ENCODE measurements at places on chromosomes 4 and X.

- no peak for DNase-seq
These were observed 31.6 kb downstream of the KANTR start for GRCh38 chrX:53125506-53125905.

DNA sequence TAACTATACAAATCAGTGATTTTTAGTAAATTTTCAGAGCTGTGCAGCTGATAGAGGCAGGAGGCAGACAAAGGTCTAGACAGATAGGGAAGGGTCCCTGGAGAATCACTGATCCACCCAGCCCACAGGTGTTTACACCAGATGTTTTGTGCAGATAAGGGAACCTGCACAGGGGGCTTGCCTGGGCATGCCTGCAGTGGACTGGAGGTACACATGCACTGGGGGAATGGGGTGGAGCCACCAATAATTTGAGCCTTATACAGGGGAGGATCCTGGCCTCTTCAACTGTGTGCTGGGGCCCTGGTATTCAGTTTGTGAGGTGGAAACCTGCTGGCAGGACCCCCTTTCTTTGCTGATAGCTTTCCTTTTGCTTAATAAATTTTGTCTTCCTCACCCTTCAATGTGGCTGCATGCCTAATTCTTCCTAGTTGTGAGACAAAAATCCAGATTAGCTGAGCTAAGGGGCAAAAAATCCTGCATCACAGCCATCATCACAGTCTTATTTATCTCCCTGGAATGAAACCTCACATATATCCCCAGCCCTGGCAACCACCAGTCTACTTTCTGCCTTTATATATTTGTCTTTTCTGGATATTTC lies 102.8 kb downstream of the KDM6A start:
- DNase-seq, result no peak

DNA sequence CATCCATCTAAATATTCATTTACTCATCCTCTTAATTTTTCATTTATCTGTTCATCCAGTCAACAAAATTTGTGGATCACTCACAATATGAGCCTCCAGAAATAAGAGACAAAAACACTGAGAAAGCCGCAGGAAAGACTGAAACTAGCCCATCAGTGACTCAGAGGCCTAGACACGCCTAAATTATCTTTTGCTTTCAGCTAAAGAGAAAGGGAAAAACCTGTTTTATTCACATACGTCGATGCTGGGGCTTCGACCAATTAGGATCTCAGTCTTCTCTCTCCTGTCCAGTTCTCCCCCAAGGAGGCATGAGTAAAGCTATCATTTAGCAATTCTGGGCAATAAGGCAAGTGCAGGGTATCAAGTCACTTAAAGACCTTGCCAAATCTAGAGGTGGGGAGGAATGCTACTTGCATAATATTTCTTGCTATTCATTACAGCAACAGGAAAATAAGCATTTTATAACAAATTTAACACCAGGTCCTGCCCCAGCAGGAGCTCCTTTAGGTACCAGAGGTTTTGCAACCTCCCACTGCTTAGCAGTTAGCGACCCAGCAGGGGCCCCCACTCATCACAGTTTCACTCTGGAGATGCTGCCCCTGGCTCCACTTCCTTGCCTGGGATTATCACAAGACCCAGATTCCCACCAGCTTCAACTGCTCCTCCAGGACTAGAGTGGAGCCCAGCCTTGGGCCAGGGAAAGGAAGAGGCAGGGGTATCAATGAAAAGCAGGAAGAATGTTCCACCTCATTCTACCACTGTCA lies 30.1 kb upstream of the TMEM154 start:
- DNase-seq, result no peak

DNA sequence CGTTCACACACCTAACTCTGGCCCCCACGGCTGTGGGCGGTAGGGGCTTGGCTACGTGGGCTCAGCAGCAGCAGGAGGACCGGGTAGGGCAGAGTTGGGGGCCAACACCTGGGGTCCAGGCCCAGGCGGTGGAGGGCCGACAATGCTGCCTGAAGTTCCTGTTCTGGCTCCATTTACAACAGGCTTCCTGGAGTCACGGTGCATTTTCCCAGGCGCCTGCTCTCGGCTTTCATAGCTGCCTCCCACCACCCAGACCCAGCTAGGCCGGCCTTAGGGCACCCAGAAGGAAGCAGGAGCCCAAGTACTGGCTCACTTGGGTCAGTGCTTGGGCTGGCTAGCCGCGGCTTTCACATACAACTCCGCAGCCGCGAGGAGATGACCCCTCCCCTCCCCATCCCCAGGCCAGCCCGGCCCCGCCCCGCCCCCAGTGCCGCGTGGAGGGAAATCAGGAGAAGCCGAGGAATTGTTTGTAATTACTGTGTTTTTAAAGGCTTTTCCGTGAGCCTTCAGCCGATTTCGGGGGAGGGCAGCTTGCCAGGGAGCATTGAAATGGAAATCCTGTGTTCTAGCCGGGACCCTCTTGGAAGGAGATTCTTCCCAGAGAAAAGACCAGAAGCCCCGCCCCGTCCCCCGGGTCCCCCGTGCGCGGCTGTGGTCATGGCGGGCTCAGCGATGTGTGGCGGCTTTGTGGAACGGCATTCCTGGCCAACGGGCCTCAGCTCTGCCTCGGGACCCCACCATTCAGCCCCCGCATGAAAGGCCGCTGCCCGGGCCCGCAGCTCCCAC lies 28.5 kb downstream of the PJA1 start:
- DNase-seq, result no peak

- no peak for DNase-seq
These were observed 232.1 kb downstream of the CPE start for GRCh38 chr4:165610679-165611437.

GRCh38 chrX:103513067-103513466 lies 6.2 kb downstream of the RAB40A start:
- DNase-seq, result no peak
